ENCODE measurements at places on chromosomes 16 and 17.

DNA sequence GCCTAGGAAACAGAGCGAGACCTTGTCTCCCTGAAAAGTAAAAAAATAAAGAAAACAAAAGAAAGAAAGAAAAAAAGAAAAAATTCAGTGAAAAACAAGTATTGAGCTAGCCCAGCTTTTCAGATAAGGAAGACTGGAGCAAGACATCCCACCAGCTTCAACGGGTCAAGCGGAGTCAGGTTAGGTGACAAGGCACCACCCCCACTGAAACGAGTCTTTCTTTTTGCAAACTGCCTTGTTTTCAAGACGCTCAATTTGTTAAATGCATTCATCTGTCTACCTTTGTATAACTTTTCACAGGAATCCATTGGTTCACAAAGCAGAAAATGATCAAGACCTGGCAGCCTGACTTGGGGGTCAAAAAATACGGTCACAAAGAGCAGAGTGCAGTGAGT lies 10.7 kb upstream of the AXIN2 start:
- no peak for DNase-seq

- no peak for DNase-seq
Measured at GRCh38 chr17:70517816-70518215, 348.5 kb downstream of the KCNJ2 start.

DNA sequence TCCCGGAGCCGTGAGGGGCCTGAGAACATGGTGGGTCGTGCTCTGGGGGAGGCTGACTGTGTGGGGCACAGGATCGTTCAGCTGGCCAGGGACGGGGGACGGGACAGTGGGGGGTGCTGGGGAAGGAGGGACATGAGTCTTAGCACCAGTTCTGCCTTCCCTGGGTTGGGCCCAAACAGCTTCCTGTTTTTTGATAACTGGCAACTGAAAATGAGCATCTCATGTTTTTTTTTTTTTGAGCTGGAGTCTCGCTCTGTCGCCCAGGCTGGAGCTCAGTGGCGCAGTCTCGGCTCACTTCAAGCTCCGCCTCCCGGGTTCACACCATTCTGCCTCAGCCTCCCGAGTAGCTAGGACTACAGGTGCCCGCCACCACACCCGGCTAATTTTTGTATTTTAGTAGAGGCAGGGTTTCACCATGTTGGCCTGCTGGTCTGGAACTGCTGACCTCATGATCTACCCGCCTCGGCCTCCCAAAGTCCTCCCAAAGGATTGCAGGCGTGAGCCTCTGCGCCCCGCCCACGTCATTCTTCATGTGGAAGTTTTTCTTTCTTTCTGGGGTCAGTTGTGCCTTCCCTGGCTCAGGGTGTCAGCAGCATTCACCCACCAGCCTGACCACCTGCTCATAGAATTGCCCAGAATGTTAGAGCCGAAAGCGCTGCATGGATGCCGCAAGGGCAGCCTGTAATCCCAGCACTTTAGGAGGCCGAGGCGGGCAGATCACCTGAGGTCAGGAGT lies 6.4 kb downstream of the ASPSCR1 start:
- DNase-seq, result no peak

GRCh38 chr16:48317614-48318315 lies 67.4 kb downstream of the SIAH1 start:
- no peak for DNase-seq

DNA sequence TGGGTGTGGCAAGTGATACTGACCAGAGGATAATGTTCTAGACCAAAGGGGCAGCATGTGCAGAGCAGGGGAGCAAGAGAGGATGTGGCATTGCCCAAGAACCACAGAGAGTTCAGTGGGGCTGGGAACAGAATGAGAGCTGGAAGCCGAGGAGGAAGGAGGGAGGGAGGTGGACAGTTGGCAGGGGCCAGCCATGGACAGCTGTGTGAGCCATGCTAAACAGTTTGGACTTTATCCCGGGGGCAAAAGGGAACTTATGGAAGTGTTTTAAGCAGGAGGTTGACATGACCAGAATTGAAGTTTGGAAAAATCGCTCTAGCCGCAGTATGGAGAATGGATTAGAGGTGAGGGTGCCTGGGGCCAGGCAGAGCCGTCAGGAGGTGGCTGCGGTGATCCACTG lies 29.4 kb upstream of the TMEM132E start:
- DNase-seq, result no peak

DNA sequence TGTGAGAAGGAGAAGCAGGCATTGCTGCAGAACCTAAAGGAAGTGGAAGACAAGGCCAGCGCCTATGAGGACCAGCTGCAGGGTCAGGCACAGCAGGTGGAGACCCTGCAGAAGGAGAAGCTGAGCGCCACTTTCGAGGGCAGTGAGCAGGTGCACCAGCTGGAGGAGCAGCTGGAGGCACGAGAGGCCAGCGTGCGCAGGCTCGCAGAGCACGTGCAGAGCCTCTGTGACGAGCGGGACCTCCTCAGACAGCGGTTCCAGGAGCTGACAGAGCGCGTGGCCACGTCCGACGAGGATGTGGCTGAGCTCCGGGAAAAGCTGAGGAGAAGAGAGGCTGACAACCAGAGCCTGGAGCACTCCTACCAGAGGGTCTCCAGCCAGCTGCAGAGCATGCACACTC lies 41.5 kb downstream of the PLD6 start:
- DNase-seq, result no peak

- DNase-seq, result no peak
Measured at GRCh38 chr16:733382-734207, 6.7 kb downstream of the HAGHL start.

DNA sequence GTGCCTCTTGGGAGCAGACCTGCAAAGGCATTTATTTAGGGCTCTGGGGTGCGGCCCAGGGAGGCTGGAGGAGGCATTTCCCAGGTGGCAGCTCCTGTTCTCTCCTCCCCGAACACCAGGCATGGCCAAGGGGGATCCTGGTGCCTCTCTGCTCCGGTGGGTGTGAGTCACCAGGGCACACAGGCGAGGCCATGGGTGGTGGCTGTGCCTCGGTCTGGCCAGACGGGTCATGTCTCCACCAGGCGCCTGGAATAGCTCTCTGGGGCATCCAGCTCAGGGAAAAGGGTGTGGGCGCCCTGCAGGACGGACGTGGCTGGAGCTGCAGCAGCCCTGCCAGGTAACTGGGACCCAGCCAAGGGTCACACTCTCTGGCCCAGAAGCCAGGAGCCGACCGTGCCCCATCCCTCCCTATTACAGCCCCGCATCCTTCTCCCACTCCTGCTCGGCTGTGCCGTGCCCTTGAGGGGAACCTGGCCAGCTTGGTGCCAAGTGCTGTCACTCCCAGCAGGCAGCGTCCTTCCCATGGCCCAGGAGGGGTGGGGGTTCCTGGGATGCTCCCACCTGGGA lies 25.8 kb downstream of the SOX8 start:
- DNase-seq, result no peak

GRCh38 chr16:84999200-84999599 lies 12.1 kb downstream of the ZDHHC7 start:
- DNase-seq, result no peak

- DNase-seq, result no peak
Measured at GRCh38 chr17:5582209-5583185, 1.8 kb downstream of the NLRP1 start.

GRCh38 chr17:43709210-43709609 lies 47.5 kb upstream of the MEOX1 start:
- DNase-seq, result no peak

DNA sequence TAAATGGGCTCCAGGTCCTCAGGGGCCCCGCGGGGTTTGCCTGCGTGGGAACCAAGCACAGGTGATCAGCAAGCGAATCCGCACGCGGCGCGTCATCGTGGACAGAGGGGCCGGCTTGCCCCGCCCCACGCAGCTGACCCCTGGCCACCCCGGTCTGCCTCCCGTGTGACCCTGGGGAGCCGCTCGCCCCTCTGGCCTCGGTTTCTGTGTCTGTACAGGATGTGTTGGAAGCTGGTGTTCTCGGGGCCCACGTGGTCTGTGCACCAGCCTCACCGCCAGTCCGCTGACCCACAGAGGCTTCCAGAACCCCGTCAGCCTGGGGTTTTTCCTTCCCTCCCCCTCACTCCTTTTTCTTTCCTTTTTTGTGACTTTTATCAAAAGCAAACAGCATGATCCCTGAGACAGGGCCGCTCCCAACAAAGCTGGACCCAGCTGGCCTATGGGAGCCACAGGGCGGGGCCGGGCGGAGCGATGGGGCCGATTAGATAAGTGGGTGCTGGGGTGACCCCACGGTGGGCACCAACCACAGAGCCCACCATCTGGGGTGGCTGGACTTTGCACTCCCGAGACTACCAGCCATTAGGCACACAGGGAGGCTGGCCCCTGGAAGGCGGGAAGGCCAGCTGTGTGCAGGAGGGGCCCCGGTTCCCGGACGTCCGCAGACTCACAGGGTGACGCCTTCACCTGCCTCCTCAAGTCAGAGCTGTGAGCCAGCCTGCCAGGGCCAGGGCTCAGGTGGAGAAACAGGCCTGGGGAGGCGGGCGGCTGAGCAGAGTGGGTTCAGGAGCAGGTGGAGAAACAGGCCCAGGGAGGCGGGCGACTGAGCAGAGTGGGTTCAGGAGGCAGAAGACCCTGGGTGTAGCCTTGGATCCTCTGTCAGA lies 56.0 kb downstream of the ZFPM1 start:
- no peak for DNase-seq

- no peak for DNase-seq
Measured at GRCh38 chr17:17628388-17629008, 37.0 kb upstream of the PEMT start.

- no peak for DNase-seq
Measured at GRCh38 chr16:80380514-80380913, 160.3 kb upstream of the DYNLRB2 start.

GRCh38 chr17:57577751-57578607 lies 167.1 kb downstream of the CCDC182 start:
- no peak for DNase-seq

All from cortex of kidney (tissue), 1 donor.